ENCODE measurements at places on chromosomes 4 and X.

GRCh38 chrX:24805201-24805600 is 111.5 kb downstream of the POLA1 start:
- DNase-seq: no peak

DNA sequence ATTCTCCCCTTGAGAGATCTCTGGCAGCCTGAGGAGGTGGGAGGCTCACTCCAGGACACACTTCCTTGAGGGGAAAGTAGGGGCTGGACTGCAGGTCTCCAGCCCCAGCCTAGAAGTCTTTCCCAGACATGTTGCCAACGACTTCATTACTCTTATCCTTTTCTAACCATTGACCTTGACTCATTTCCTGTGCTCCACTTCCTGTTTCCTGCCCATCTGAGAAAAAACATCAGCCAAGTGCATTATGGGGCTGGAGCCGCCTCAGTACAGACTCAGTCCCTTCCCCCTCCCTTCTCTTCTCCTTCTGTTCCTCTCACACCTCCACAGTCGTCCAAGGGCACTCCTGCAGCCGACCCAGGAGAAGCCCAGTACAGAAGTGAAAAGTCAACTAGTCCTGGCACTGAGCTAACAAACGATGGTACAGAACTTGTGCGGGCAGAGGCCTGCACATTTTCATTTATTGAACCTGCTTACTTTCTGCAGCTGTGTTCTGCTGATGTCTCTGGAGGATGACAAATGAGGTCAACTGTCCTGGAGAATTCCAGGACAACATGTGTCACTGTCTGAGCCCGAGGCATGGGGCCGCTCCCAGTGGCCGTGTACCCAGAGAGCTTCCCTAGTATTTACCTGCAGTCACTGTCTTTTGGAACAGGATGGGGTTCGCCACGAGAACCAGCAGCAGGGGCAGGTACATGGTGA is 20.1 kb downstream of the GPR143 start:
- DNase-seq: no peak

- DNase-seq: no peak
These were observed 357.7 kb upstream of the BOD1L1 start for GRCh38 chr4:13984991-13985800.

DNA sequence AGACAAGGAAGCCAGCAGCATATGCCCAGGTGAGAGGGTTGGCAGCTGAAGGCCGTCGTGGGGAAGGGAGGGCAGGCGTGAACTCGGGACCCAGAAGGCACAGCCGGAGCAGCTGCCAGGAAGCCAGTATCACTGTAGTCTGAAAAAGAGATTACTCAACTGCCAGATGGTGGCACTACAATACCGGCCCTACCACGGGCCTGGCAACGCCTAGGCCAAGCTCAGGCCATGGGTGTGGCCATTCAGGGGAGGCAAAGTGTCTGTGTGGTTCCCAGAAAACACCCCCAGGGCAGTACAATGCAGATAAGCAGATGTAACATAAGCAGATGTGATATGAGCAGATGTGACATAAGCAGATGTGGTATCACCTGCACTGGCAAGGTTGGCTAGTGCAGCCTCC is 236.0 kb downstream of the AFAP1 start:
- DNase-seq: no peak

DNA sequence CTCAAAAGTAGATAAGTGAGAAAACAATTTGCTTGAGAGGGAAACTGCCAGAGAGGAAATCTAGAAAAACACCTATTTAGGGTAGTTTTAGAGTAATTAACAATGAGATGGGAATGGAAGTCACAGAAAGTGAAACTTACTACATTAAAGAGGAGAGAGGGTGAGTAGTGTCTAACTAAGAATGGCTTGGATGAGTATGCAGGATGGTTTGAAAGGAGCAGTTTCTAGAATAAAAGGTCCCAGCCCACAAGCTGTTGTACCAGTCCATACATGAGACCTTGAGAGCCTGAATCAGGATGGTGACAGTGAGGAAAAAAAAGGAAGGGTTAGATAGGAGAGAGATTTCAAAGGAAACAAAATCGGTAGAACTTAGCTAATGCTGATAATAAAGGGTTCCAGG is 1.3 kb downstream of the GAR1 start:
- no peak for DNase-seq
